ENCODE measurements at places on chromosomes 5 and 9. TPM values are rescaled to one million over a fixed set of nuclear protein-coding genes. Genes with fewer than 3 reads are reported as not detected.

DNA sequence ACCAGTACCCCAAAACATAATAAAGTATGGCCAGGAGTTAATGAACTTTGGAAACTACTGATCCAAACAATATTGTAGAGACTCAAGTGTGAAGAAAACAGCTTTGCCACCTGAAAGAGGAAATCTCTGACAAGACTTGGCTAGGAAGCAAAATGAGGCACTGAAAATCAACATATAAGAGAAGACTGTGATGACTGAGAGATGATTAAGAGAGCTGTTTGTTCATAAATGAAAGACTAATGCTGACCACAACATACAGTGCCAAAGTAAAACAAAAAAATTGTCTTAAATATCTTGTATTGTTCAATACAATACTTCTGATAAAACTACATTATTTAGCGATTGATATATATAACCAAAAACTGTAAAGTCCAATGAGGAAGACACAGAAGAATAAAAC, 7.2 kb downstream of the RC3H2 start:
- no peak overlapping the region for H3K27ac ChIP-seq
- H3K4me1 ChIP-seq = peaks cover 3% of the 10 kb centered on the region
- peaks cover 26% of the 10 kb centered on the region for H3K36me3 ChIP-seq
- DNase-seq = no peak

Gene LCN1
- not detected for total RNA-seq

DNA sequence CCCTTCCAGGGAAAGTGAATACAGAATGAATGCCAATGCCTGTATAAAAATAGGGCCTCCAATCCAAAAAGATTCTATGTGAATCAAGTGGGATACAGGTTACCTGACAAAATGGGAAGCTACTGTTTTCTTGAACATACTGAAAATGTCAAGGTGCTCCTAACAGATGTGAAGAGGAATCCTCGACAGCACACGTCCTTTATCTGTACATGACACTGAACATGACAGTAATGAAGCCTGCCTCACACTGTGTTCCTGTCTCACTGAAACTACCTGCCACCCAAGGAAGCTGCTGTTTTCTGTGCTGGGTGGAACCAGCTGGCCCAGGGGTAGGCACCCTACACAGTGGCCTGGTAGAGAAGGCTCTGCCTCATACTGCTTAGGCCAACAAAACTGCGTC, 165.3 kb upstream of the RAPGEF1 start:
- no peaks in the 10 kb centered on the region for H3K36me3 ChIP-seq
- no peaks in the 10 kb centered on the region for H3K27me3 ChIP-seq
- DNase-seq = no peak
- no peak overlapping the region for H3K4me3 ChIP-seq

DNA sequence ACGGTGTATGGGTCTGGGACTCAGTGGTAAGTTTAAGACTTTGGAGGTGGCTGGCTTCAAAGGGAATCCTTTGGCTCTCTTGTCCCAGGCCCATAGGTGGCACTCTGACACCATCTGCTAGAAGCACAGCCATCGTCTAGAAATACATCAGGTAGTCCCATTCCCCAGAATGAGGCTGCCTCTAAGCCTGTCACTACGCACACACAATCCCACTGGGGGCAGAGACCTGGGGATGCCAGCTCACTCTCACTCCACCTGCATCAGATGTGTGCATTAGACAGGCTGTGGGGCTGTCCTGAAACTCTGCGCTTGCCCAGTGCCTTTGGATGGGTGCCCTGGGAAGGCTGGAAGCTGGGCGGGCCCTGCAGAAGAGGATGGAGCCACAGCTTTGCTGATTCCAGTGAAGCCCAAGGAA, 127.5 kb upstream of the PANK3 start:
- H3K4me1 ChIP-seq = no peaks in the 10 kb centered on the region
- no peak overlapping the region for H3K4me3 ChIP-seq
- no peak overlapping the region for H3K27ac ChIP-seq
- DNase-seq = peak; percentile 25

GRCh38 chr5:6175172-6175854, 203.0 kb downstream of the MED10 start:
- no peak overlapping the region for H3K27ac ChIP-seq
- no peak for DNase-seq
- no peak overlapping the region for H3K4me3 ChIP-seq
- no peaks in the 10 kb centered on the region for H3K4me1 ChIP-seq
- 0 out of 2 replicates have a peak, but pooled peaks cover 15% of the 10 kb centered on the region for H3K27me3 ChIP-seq

GRCh38 chr5:159033351-159033657, 66.4 kb downstream of the EBF1 start:
- no peaks in the 10 kb centered on the region for H3K36me3 ChIP-seq
- H3K27ac ChIP-seq = no peak overlapping the region
- no peaks in the 10 kb centered on the region for H3K4me1 ChIP-seq
- H3K27me3 ChIP-seq = peaks cover 47% of the 10 kb centered on the region
- no peak for DNase-seq

DNA sequence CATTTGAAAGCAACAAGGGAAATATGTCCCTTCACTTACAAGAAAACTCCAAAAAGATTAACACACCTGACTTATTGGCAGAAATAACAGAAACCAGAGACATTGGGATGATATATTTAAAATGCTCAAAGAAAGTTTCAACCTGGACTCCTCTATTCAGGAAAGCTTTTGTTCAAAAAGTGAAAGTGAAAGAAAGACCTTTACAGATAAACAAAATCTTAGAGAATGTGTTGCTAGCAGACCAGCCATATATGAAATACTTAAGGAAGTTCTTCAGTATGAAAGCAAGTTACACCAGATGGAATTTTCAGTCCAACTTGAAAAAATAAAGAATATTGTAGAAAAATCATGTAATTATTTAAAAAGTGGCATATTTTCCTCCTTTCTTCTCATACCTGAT, 1075.1 kb downstream of the NR2F1-AS1 start:
- no peak for DNase-seq
- no peak overlapping the region for H3K27ac ChIP-seq
- H3K4me3 ChIP-seq = peak overlapping the region; percentile 28
- H3K36me3 ChIP-seq = no peaks in the 10 kb centered on the region

DNA sequence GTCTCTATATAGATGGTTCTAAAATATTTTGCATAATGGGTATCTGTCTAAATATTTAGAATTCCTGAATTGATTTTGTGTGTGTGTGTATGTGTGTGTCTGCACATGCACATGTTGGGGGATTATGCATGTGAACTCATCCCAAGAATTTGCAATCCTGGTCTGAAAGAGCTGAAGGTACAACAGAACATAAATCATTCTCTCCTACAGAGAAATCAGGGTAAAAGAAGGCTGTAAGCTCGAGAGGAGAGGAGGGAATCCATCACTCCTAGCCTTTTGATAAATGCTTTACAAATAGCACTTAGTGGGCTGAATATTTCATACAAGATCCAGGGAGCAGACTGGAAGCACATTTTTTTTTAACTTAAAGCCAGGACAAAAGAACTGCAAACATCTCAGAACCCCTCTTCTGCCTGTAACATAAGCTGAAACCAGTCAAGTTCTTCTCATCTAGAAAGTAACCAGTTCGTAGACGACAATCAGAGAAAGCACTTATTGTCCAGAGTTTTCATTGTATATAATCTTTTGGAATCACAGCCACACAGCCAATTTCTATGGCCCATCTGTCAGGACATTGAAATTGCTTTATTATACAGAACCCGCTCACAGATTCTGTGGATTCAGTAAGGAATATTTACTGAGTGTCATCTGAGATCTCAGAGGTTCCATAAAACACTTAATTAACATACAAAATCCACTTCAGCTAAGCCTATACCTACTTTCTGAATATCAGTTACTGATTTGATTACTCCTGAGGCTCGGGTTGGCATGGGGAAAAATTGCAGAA, 541.4 kb upstream of the ZNF462 start:
- H3K27me3 ChIP-seq = no peaks in the 10 kb centered on the region
- no peak overlapping the region for H3K4me3 ChIP-seq
- H3K36me3 ChIP-seq = no peaks in the 10 kb centered on the region
- DNase-seq = no peak
- no peak overlapping the region for H3K27ac ChIP-seq
- H3K4me1 ChIP-seq = no peaks in the 10 kb centered on the region

Gene UCK1
- 33.5 TPM for total RNA-seq

Gene FAM151B
- total RNA-seq = 1.7 TPM

Gene BTNL9
- total RNA-seq = not detected

DNA sequence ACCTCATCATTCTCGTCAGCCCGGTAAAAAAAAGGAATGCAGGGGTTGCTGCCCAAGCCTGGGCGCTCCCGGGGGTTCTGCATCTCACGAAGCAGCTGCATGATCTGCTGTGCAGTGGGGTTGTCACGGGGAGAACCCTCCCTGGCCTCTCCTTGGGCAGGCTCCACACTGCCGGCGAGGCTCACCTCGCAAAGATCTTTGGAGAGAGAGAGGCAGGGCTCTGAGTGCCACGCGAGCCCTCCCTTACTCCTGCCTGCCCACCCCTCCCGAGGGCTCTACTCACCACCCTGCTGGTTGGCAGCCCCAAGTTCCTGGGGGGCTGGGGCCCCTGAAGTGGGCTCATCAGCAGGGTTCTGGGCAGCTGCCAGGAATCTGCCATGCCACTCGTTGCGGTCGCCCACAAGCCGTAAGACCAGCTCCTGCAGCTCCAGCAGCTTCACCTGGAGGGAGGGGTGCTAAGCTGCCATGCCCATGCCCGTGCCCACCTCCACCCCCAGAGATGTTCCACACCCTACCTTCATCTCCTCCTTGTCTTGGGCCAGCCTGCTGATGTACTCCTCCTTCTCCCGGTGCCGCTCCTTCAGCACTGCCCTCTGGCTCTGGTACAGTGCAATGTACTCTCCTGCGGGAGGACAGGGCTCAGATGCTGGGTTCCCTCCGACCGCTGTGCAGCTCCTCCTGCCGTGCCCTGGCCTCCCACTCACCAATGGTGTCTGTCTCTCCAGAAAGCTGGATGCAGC, 18.6 kb downstream of the GOLGA2 start:
- H3K4me3 ChIP-seq = no peak overlapping the region
- H3K4me1 ChIP-seq = no peaks in the 10 kb centered on the region
- no peaks in the 10 kb centered on the region for H3K27me3 ChIP-seq

DNA sequence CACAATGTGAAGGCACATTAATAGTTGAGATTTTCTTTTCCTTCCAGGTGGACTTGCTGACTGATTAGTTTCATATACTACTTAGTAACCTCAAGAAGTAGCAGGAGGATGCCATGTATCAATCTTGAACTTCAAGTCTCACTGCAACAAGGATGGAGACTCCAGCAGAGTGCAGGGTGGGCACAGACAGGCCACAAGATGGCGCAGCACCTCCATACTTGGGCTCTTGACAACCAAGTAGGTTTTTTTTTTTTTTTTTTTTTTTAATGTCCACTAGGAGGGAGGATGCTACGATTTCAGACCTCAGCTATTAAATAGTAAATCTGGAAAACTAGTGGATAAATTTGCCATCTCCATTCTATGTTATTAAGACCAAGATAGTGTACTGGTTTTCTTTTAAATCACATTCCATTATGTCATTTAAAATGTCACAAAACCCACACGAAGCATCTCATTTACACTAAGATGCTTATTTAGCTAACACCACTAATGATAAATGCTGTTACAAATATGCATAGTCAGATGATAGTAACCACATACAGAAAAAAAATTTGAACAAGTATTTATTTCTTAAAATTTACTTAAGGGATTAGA, 58.6 kb downstream of the IL6ST start:
- H3K36me3 ChIP-seq = 0 out of 2 replicates have a peak, but pooled peaks cover 6% of the 10 kb centered on the region
- H3K27me3 ChIP-seq = no peaks in the 10 kb centered on the region
- DNase-seq = peak; percentile 73
- H3K4me1 ChIP-seq = peaks cover 23% of the 10 kb centered on the region
- H3K4me3 ChIP-seq = no peak overlapping the region
